PC-9 (cell line): ENCODE measurements at places on chromosomes 7 and 10. TPM values are rescaled to one million over a fixed set of nuclear protein-coding genes. Genes with fewer than 3 reads are reported as not detected.

GRCh38 chr10:32377458-32378259, 30.7 kb upstream of the EPC1 start:
- DNase-seq = peak; percentile 35

DNA sequence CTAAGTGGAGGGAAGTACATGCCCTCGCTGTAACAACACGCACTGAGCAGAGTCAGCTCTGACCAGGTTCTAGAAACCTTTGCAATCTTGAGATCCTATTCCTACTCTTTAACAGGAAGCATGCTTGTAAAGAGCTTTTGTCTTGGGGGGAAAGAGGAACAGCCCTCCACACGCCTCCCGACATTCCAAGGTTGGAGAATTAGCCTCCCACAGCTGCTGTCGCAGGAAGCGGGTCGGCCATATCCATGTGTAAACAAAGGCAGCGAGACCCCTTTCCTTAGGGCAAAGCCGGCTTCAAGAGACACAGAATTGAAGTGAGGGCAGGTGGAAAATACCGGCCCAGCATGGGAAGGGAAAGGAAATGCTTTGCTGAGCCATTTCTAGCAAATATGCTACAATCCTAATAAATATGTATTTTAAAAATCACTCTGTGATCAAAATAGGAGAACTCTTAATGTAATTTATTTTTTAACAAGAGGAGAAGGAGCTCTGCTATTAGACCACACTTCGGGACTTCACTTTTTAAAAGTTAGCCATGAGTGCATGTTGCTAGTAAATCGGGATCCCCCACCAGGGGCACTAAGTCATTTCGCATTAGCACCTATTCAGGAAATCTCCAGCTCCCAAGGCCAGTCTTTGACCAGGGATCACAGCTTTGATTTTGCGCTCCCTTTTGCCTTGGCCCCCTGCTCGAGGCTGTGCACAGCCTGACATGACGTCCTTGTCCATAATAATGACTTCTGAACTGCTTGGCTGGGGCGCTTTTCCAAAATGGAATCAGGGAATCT, 55.9 kb downstream of the FAM204A start:
- DNase-seq = no peak

DNA sequence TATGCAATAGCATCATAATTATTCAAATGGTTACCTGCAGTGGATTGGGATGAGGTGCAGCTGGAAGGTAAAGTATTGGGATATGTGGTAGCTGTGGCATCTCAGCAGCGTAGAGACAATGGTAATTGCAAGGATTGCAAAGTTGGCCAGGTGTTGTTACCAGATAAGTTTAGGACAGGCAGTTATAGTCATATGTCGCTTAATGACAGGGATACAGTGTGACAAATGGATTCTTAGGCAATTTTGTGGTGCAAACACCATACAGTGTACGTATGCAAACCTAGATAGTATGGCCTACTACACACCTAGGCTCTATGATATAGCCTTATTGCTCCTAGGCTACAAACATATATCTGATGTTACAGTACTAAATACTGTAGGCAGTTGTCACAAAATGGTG, 163.5 kb upstream of the LYZL2 start:
- no peak for DNase-seq

DNA sequence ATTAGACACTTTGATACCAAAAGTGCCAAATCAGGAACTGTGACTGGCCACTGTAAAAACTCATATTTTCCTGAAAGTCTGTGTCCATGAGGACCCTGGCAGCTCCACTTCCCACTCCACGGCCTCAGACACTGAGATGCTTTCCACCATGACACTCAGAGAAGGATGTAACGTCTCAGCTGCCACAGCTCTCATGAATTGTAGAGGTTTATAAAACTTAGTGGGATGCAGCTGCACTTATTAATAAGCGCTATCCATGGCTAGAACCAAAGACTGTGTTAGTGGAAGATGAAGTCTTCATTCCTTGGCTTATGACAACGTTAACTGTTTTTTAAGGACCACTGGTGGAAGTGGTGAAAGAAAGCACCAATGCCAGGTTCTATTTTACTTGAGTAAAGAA, 121.0 kb downstream of the ITIH5 start:
- no peak for DNase-seq

GRCh38 chr10:127374901-127375300, 174.2 kb upstream of the NPS start:
- DNase-seq = no peak

- peak; percentile 72 for DNase-seq
Observed at GRCh38 chr10:67818323-67818722, 19.7 kb downstream of the DNAJC12 start.

DNA sequence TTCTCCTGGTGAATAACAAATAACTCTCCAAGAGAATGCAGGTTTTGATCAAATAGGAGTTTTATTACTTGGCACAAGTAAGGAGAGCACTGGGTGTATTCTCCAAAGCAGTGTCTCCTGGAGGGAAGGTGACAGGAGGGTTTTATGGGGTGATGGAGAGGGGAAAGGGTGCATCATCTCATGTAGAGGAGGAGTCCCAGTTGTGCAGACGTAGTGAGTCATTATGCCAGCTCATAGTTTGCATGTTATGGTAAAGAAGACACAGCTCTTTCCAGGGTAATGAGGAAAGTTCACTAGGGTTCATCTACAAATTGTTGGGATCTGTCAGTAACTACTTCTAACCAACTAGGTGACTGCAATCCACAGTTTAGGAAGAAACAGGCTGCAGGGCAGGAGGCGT, 347.9 kb upstream of the MEOX2 start:
- DNase-seq = no peak

DNA sequence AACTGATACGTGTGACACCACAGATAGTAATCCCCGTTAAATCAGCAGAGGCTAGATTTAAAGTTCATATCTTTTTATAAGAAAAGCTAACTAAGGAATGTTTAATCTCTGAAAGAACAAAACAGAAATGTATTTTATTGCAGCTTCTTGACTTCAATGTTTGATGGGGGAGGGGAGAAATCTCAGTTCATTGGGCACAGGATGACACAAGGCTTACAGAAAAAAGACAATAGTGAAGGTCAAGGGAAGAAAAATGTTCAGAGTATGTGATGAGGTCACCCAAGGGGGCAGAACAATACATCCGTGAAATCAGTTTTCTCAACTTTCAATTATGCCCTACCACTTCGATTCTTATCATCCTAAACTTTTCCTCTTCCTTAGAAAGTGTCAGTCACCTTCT, 102.9 kb downstream of the ELAPOR2 start:
- DNase-seq = no peak

- DNase-seq = peak; percentile 62
Observed at GRCh38 chr7:116687801-116688201, 15.8 kb downstream of the MET start.

DNA sequence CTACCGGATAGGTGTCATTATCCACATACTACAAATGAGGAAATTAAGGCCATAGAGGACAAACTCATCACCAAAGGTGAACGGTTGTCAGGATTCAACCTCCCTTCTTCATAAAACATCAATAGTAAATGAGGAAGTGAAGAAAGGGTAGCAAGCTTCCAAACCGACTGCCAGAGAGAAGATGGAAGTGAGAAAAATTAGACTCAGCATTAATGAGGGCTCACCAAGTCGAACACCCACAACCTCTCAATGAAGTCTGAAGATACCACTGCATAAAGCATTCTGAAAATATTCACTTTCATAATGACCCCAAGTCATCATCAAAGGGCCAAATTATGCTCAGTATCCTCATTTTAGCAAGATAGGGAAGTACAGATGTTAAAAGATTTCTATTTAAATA, 29.6 kb downstream of the ABCB4 start:
- no peak for DNase-seq

DNA sequence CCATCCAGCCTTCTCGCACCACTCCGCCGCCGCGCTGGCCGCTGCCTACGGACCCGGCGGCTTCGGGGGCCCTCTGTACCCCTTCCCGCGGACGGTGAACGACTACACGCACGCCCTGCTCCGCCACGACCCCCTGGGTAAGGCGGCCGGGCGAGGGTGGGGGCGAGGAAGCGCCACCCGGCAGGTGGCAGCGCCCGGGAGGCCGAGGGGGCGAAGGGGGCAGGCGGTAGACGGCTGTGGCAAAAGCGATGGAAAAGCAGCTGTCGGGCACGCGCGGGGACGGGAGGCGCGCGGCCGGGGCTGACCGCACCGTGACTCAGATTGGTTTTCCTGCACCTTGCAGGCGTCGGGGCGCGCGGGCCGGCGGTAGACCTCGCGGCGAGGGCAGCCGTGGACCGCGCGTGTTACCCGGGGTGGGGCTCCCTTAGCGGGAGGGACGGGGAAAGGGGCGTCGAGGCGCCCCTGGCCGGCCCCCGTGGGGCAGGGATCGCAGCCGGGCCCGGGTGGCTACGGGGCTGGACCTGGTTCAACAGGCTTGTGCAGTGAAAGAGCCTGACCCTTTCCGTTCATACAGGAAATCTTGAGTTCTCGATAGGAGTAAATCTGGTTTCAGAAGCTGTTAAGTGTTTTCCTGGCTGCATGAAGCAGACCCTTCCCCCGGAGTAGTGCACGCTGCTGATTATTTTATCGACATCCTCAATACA, 608 bp downstream of the HHEX start:
- DNase-seq = peak; percentile 64

DNA sequence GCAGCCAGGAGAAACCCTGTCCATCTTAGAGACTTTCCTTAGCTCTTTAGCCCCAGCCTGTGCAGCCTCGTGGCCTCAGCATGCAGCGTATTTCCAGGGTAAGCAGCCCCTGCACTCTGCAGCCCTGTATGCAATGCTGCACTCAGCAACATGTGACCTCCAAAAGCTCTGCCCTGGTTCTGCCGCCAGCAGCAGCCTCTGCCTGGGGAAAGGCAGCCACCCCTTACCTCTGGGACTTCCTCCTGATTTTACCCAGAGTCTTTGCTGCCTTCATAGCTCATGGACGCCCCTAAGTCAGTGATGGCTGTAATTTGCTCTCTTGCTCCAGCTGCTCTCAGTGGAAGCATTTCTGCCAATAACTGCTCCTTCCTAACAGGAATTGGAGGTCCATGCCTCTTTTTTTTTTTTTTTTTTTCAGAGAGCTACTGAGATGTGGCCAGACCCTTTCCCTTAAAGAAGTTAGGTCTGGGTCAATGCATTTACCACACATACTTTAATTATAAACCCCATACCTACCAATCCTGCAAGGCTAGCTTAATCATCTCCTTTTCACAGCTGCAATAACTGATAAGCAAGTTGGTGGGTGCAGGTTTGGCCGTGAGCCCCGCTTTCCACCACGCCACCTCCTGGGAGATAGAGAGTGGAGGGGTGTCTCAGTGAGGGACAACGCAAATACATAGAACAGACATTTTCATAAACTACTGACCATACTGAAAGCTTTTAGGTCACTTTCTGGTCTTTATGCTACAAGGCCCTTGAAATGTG, 71.7 kb downstream of the RAMP3 start:
- no peak for DNase-seq

- DNase-seq = no peak
Observed at GRCh38 chr7:14635955-14636354, 266.6 kb downstream of the DGKB start.

GRCh38 chr10:119401671-119402395, 140.7 kb downstream of the RGS10 start:
- peak; percentile 25 for DNase-seq

DNA sequence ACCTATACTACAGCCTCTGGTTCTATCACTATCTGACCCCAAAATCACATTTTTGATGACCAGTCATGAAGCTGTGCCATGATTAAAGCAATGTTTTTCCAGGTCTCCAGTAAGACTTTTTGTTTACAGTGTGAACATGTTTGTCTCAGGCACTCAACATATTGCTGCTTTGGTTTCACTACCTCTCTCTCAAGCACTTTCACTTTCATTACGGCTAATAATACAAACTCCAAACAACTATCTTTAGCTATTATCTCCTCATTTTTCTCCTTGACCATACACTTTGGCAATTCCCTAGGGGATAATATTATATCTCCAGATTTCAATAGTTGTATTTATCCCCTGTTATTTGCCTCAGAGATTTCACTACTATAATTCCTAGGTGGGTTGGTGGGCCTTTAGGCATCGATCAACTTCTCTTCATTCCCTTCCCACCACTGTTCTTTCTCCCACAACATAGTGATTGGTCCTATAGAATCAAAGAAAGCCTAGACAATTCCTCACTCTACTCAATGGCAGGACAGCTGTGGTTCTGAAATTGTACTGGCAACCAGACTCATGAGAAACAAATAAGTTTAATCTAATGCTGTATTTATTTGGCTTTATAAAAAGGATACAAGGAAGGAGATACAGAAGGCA, 261.4 kb upstream of the ZWINT start:
- DNase-seq = no peak

- DNase-seq = no peak
Observed at GRCh38 chr7:115299397-115300037, 377.6 kb downstream of the MDFIC start.

- DNase-seq = no peak
Observed at GRCh38 chr7:131307627-131308026, 20.0 kb upstream of the MKLN1 start.

- DNase-seq = peak; percentile 40
Observed at GRCh38 chr10:122052701-122053100, 63.7 kb downstream of the TACC2 start.

GRCh38 chr7:2709553-2710285, 21.7 kb downstream of the AMZ1 start:
- DNase-seq = peak; percentile 85

DNA sequence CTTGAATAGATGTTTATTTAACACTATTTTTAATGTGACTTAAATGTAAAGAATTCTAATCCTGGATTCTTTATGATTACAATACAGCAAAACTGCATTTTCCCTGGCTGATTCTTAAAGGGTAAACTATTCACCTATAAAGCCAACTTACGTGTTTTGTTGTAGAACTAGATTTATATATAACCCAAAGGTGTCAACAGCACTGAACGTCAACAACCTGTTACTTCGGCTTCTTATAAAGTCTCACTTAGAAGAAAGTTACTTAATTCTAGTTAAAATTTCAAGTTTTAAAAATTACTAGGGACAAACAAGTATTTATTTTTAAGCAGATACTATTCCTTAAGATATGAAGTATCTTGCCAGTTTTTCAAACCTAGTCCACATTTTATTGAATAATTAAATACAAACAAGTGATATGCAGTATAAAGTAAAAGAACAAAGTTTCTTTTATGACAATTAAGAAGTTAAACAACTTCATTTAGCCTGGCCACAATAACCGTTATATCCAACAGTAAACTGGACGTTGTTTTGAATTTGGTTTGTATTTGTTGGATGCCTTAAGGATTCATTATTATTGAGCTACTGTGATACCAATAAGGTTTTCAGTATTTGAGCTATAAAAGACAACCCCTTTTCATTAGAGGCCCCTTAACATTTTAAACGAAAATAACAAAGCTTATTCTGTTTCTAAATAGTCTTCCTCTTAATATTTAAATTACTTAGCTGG, 83.1 kb downstream of the SNX10 start:
- no peak for DNase-seq

GRCh38 chr7:157745721-157746709, 409.2 kb downstream of the DNAJB6 start:
- DNase-seq = no peak

Gene FXYD4
- not detected in 2 replicates for total RNA-seq

Gene CASP2
- 52.7 and 67.2 TPM in 2 replicates for total RNA-seq

Gene DNAJC12
- 0.33 TPM in 1 of 2 replicates, not detected in the other for total RNA-seq

Gene WEE2
- not detected in 2 replicates for total RNA-seq

Gene TCF7L2
- total RNA-seq = 9.9 and 14.8 TPM in 2 replicates

Gene PRF1
- not detected in 2 replicates for total RNA-seq

Gene ACBD5
- total RNA-seq = 17.0 and 17.2 TPM in 2 replicates

Gene ITIH2
- total RNA-seq = not detected in 2 replicates

Gene EXOC4
- total RNA-seq = 88.5 and 101 TPM in 2 replicates

Gene TUBB8
- 0.53 and 0.59 TPM in 2 replicates for total RNA-seq

Gene DDIT4
- total RNA-seq = 178 and 212 TPM in 2 replicates
